ENCODE measurements at places on chromosomes 5 and 9.

- DNase-seq = no peak
These were observed 169.7 kb upstream of the CDH9 start for GRCh38 chr5:27208051-27208450.

- no peak for DNase-seq
These were observed 36.1 kb downstream of the PAPPA start for GRCh38 chr9:116189683-116190082.

GRCh38 chr5:171700318-171700912 lies 85.2 kb upstream of the SMIM23 start:
- DNase-seq = no peak

- DNase-seq = no peak
These were observed 28.4 kb upstream of the TNFSF8 start for GRCh38 chr9:114958844-114959235.

DNA sequence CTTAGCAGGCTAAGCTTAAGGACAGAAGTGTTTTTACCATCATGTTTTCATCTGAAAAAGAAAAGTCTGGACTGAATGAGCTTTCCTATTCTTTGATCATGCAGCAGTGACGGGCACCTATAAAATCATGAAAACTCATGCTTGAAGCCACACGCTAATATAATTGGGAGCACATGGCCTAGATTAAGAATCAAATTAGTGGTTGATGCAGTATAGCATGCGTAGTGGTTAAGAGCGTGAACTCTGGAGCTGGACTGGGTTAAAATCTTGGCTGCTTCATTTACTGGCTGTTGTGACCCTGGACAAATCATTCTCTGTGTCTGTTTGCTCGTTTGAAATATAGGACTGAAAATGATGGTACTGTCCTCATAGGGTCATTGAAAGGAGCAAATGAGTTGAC lies 49.9 kb upstream of the IL13 start:
- no peak for DNase-seq

- no peak for DNase-seq
These were observed 2.1 kb downstream of the ADGRD2 start for GRCh38 chr9:124452326-124452725.

All from EH (cell line).